D721Med (cell line): ENCODE measurements at places on chromosomes 2 and 18.

GRCh38 chr18:65347446-65347845, 403.4 kb upstream of the CDH7 start:
- no peak for DNase-seq

- DNase-seq, result no peak
These were observed 55.2 kb downstream of the CIB4 start for GRCh38 chr2:26585966-26586365.

GRCh38 chr2:88845772-88846661, 154.5 kb downstream of the RPIA start:
- no peak for DNase-seq

DNA sequence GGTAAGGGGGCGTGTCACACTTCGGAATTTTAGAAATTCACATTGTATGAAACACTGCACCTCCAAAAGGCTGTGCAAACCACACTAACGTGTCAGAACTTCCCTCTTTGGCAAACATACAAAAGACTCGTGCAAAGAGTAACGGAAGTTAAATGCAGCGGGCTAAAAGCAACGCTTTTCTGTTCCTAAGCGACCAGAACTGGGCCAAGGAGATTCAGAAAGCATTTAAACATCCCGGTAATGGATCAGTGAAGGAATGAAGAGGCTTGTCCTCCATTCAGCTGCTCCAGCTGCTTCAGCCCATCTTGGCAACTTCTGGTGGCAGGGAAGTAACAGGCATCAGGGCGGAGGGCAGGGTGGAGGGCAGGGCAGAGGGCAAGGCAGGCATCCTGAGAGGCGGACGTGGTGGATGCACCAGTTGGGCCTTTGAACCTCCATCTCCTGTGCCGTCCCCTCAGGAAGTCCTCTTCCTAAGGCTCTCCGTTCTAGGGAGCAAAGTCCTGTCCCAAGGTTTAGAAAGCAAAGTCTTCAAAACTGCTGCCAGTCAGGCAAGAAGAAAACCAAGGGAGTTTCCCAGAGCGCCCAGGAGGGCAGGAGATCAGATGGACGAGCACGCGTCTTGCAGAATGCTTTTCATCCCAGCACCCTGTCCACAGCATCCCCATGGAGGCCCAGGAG, 230.7 kb downstream of the ZNF516 start:
- no peak for DNase-seq

- no peak for DNase-seq
These were observed 20.4 kb downstream of the IFIH1 start for GRCh38 chr2:162297925-162298552.

DNA sequence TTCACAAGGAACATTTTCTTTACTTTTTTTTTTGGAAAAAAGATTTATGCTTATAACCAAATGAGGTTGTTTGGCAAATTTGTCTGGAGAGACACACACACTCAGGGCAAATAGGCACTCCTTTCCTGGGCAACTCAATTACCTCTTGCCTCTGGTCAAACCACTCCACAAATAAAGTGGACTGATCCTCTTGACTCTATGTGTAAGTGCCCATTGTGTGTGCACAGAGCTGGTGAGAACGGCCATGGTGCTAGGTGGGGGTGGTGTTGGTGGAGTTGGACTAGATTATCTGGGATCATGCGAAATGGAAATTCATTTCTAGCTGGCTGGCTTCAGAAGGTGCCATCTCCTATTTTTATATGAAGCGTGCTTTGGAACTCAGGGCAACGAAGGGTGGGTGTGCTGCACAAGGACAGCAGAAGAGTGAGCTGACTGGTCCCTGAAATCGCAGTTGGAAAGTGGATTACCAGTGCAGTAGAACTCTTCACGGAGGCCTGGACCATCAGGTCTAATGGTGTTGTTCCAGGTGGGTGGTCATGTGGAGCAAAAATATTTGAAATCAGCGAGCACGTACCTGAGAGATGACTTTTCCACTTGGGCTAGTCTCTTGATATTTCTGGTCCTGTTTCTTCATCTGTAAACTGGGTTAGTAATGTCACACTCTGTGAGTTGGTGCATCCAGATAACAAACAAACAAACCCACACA, 149.9 kb downstream of the RPIA start:
- DNase-seq, result no peak
